Thoracic aorta (tissue), 2 donors: ENCODE measurements at places on chromosomes 16 and 17.

DNA sequence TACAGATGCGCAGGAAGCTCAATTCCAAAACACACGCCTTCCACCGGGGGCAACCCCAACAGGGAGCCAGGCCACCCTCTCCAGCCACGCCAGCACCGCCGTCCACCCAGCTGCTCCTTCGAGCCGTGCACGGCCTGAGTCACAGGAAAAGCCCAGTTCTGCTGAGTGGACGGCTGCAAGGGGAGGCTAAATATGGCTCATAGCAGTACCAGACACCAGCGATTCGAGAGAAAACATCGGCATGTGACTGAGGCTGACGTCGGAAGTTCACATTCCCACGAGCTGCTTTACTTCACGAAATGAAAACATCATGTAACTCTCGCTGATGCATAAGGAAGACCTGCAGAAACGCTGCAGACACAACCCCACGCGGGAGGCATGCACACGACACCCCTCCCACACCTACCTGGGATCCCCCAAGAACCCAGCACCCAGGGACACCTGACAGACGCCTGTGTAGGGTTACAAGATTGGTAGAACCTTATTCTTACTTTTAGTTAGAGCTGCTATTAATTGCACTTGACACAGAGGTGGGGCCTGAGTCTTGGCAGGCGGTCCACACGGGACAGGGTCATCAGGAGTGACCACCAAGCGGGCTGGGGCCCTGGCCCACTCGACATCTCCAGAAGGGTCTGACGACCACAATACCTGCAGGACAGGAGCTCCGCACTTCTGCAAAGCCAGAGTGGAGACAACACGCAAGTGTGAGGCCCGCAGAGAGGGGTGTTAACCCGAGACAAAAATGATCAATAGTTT, 116.8 kb downstream of the ANKRD11 start:
- DNase-seq: no peak

- no peak for DNase-seq
Measured at GRCh38 chr17:36535669-36536081, 888 bp downstream of the PIGW start.

- no peak for DNase-seq
Measured at GRCh38 chr16:81445143-81445961, 744 bp downstream of the CMIP start.

- no peak for DNase-seq
Measured at GRCh38 chr17:55005520-55005919, 37.0 kb downstream of the STXBP4 start.

DNA sequence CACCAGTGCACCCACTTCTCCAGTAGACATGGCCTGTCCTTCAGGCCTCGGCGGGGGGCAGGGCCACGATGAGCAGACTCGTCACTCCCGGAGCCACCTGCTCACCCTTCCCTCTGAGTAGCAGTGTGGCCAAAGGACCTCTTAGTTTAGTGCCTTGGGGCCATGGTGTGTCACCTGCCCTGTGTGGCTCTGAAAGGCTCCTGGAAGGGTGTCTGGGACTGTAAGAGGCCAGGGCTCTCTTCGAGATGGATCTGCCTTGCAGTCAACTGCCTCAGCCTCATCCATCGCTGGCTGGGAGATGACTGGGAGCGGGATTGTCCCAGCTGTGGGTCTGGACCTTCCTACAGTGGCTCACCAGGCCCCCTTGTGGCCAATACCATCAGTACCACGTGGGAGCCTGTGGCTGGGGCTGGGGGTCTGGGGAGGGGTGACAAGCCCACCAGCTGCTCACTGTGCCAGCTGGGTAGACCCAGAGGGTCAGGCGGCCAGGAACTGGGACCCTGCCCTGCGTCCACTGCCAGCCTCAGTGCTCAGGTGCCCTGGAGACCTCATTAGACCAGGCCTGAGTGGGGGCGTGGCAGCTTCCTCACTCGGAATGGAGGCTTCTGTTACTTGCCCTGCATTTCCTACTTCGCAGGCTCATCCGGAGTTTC, 133.4 kb downstream of the OR1D5 start:
- no peak for DNase-seq

- DNase-seq: no peak
Measured at GRCh38 chr16:35255186-35255803, 1795.9 kb downstream of the TP53TG3F start.

- no peak for DNase-seq
Measured at GRCh38 chr16:77789085-77790008, 983 bp downstream of the VAT1L start.

DNA sequence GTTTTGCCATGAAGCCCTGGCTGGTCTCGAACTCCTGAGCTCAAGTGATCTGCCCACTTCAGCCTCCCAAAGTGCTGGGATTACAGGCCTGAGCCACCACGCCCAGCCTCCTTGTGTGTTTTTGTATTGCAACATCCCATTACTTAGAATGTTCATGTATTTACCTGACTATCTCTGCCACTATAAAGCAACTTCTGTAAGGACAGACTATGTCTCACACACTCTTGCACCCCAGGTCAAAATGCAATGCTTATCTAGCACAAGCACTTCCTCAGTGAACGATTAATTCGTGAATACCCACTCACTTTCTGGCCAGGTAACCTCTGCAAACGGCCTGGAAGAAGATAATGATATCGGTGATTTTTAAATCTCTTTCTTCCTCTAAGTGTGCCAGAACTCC, 82.6 kb downstream of the NDEL1 start:
- DNase-seq: no peak
